Fibroblast of the aortic adventitia (primary cell): ENCODE measurements at places on chromosomes 12 and 14.

GRCh38 chr12:91194500-91194899, 11.9 kb upstream of the DCN start:
- DNase-seq, result peak; percentile 81

GRCh38 chr12:120468821-120469449, 613 bp downstream of the SRSF9 start:
- no peak for DNase-seq

- DNase-seq, result no peak
Observed at GRCh38 chr14:89196545-89196944, 220.5 kb downstream of the FOXN3 start.

DNA sequence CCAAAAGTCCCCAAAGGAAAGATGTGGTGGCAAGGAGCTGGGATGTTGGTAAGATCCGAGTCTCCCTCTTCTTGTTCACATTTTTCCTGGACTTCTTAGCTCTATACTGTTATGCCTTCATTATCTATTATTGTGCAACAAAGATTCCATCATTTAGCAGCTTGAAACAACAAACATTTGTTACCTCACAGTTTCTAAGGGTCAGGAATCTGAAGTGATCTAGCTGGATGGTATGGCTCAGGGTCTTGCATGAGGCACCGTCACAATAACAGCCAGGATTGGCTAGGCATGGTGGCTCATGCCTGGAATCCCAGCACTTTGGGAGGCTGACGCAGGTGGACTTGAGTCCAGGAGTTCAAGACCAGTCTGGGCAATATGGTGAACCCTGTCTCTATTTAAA, 51.1 kb upstream of the KRAS start:
- DNase-seq, result no peak

DNA sequence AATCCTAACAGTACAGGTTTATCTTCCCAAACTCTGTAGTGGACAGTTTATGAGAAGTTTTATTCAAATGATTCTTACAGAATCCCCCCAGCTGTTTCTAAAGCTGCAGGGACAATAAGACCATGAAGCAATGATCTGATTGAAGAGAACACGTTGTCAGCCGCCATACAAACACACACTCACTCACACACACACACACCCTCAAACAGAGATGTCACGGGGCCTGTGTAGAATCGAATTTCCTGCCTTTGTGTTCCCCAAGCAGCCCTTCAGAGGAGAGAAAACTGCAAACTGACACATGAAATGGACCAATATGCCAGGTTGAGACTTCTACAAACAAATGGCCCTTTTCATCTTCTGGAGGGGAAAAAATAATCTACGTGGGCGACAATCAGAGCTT, 80.5 kb upstream of the TBX3 start:
- DNase-seq, result no peak

- DNase-seq, result no peak
Observed at GRCh38 chr14:58770491-58770982, 132.8 kb downstream of the DACT1 start.

DNA sequence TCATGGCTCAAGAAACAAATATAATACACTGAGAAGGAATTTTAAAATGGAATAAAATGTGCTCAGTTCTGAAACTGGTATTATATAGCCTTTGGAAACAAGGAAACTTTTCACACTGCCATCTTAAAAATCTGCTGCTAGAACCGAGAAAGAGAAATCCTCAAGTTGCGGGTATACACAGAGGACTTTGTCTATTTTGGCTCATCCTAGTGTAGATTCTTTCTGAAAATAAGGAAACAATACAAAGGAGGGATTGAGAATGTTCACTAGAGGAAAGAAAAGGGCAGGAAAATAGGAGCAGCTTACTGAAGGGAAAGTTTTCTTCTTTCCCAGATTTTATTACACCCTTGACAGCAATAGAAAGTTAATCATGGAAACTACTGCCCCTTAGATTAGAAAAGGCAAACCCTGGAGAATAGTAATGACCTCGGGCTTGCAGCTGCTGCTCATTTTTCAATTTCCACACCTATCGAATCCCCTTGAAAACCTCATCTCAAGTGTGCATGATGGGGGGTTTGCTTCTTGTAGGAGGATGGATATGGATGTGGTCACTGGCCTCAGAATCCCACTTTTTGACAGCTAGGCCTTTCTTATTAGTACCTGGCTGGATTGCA, 104.6 kb downstream of the DAAM1 start:
- no peak for DNase-seq

GRCh38 chr12:117017807-117018206, 81.4 kb downstream of the TESC start:
- DNase-seq, result no peak

- peak; percentile 93 for DNase-seq
Observed at GRCh38 chr12:13390381-13390861, 193.9 kb downstream of the EMP1 start.

GRCh38 chr14:73785834-73786635, 65.6 kb upstream of the PTGR2 start:
- DNase-seq, result peak; percentile 96

- DNase-seq, result no peak
Observed at GRCh38 chr14:50594577-50595316, 34.8 kb downstream of the ATL1 start.

- no peak for DNase-seq
Observed at GRCh38 chr12:122382919-122383350, 39.5 kb downstream of the CLIP1 start.

- no peak for DNase-seq
Observed at GRCh38 chr12:130480887-130481286, 143.2 kb downstream of the PIWIL1 start.

GRCh38 chr14:20775901-20776300, 5.2 kb upstream of the RNASE6 start:
- DNase-seq, result no peak

GRCh38 chr12:57454213-57454565, 918 bp upstream of the INHBE start:
- no peak for DNase-seq

DNA sequence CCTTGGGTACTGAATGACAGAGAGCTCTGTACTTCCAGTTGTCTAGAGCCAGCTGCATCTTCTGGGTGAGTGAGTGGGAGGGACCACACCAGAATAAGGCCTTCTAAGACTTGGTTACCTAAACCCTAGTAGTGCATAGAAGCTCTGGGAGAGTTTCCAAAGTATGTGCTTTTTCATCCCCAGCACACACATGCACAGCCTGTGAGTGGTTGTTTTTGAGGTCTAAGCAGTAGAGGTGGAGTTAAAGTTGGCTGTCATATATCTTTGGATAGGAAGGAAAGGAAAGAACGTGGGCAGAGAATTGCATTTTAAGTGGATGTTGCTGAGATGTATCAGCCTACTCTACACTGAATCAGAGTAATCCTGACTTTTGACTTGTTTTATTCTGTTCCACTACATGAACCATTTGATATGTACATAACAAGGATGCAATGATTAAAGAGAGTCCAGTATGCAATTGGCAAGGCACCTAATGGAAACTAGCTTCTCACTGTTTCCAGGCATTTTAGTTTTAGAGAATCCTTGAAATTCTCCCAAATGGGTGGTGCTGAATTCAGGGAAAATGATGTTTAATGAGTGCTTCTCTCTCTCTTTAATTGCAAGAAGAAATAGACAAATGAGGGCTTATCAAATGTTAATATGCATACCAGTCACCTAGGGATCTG, 51.8 kb upstream of the PRICKLE1 start:
- DNase-seq, result peak; percentile 16

DNA sequence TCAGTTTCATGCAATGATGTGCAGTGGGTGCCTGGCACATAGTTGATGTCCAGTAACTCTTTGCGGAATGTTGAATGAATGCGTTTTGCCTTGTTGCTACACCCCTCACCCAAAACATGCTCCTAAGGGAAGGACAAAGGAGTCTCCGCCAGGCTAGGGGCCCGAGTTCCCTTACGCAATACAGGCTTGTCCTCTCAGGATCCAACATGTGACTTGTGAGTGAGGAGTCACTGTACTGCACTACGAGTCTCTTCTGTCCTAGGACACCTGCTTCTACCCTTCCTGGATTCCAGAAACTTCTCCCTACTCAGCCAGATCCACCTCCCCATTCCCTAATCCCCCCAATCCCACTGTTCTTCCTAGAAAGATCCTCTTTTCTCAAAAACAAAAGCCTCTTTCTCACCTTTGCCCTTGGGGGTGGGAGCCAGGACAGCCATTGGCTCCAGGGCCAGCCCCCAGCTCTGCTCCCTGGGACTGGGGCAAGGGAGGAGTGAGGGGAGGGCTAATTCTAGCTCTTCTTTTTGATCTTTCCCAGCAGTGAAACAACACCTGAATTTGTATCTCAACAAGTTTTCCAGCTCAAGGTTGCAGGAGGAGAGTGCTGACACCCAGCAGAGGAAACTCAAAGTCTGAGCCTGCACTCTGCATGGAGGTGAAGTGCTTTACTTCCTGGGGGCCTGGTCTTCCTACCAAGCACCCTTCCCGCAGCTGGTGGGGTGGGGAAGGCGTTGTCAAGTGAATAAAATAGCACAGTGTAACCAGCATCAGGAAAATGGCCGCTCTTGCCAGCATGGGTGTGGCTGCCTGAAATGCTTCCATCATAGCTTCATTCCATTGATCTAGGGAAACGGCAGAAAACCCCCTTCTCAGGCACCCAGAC, 3.4 kb upstream of the OTUB2 start:
- DNase-seq, result no peak

GRCh38 chr12:89101440-89101839, 250.9 kb downstream of the DUSP6 start:
- no peak for DNase-seq
